Tracheal epithelial cell (primary cell): ENCODE measurements at places on chromosomes 11 and 22. TPM values are rescaled to one million over a fixed set of nuclear protein-coding genes. Genes with fewer than 3 reads are reported as not detected.

Gene CCDC81
- 0.21 TPM in 1 of 2 replicates, not detected in the other for total RNA-seq

Gene NELL1
- 0.48 TPM in 1 of 2 replicates, not detected in the other for total RNA-seq

Gene STK33
- total RNA-seq = 3.6 and 5.1 TPM in 2 replicates

Gene SFI1
- 6.6 and 12.5 TPM in 2 replicates for total RNA-seq

Gene KDM4D
- 0.24 and 1.1 TPM in 2 replicates for total RNA-seq

Gene LIPT2
- total RNA-seq = 2.9 and 3.6 TPM in 2 replicates

Gene MAPK11
- total RNA-seq = 2.8 and 5.8 TPM in 2 replicates

Gene DGCR6
- total RNA-seq = 2.2 and 4.5 TPM in 2 replicates

Gene PTPN5
- not detected in 2 replicates for total RNA-seq

Gene WNT7B
- 10.1 and 18.5 TPM in 2 replicates for total RNA-seq

Gene ZNF143
- total RNA-seq = 34.7 and 38.6 TPM in 2 replicates

Gene GLB1L2
- 2.6 and 4.3 TPM in 2 replicates for total RNA-seq

Gene NPTXR
- 0.48 TPM in 1 of 2 replicates, not detected in the other for total RNA-seq

Gene RBM4
- total RNA-seq = 79.5 and 91.1 TPM in 2 replicates

Gene GNAZ
- total RNA-seq = 0.48 TPM in 1 of 2 replicates, not detected in the other

Gene P2RY6
- total RNA-seq = 0.21 and 0.96 TPM in 2 replicates

Gene CCDC188
- not detected in 2 replicates for total RNA-seq

Gene GRAMD1B
- under 0.01 and 0.96 TPM in 2 replicates for total RNA-seq

Gene CARD18
- not detected in 2 replicates for total RNA-seq

Gene SLC22A24
- not detected in 2 replicates for total RNA-seq

Gene VPREB3
- total RNA-seq = 1.2 TPM in 1 of 2 replicates, not detected in the other

Gene TENM4
- 14.5 and 27.2 TPM in 2 replicates for total RNA-seq

Gene GSTT2B
- 1.9 and 3.0 TPM in 2 replicates for total RNA-seq

Gene PLEKHB1
- total RNA-seq = 1.2 TPM in 1 of 2 replicates, not detected in the other

Gene SNX15
- total RNA-seq = 13.5 and 21.3 TPM in 2 replicates

Gene FGF19
- not detected in 2 replicates for total RNA-seq

Gene OVOL1
- total RNA-seq = 8.1 and 61.7 TPM in 2 replicates

Gene RIMBP3C
- under 0.01 and 0.21 TPM in 2 replicates for total RNA-seq

Gene C11orf97
- total RNA-seq = not detected in 2 replicates

Gene SMIM35
- under 0.01 TPM in 1 of 2 replicates, not detected in the other for total RNA-seq
